ENCODE measurements at places on chromosomes 3 and 15.

DNA sequence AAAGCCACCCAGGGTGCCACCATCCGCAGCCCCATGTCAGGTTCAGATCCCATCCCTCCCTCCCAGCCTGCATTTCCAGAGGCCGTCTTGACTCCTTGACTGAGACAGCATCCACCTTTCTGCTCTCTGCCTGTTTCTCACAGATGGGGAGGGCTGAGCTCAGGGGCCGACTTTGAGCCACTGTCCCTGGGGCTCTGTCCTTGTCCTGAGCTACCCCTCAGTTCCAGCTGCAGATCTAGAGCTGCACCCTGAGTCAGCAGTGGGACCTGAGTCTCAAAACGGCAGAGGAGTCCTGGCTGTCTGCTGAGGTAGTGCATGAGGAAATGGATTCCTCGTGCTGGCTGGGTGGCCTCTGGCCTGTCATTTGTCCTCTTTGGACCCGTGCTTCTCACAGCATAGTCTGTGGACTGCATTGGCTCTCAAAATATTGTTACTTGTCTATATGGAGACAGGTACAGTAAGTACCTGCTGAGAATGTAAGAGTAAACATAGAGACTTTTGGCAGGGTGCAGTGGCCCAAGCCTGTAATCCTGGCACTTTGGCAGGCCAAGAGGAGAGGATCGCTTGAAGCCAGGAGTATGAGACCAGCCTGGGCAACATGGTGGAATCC, 22.3 kb downstream of the RPLP1 start:
- no peak for DNase-seq

GRCh38 chr3:62735510-62735909, 139.7 kb downstream of the CADPS start:
- DNase-seq: no peak

- DNase-seq: no peak
Measured at GRCh38 chr3:70247955-70248354, 64.5 kb downstream of the MDFIC2 start.

- no peak for DNase-seq
Measured at GRCh38 chr3:182294256-182294655, 499.0 kb upstream of the ATP11B start.

GRCh38 chr3:196207159-196207832, 3.9 kb downstream of the ZDHHC19 start:
- no peak for DNase-seq

DNA sequence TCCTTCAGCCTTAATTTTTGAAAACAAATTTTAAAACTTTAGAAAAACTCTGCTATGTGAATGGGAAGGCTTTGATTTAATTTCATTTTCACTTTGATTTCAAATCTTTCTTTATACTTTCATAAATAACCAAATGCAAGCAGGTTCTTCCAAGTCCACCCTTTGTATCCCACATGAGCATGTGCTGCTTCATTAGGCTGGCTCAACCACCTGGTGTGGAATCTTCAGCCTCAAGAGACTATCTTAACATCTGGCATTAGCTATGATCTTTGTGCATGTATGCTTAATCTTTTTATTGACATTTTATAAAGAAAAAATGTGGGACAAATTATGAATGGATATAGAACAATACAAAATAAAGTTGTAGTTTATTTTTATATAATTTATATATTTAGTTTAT, 81.8 kb upstream of the MLF1 start:
- DNase-seq: no peak

Measured in inflammatory macrophage (primary cell).